ENCODE measurements at places on chromosomes 6 and 20. TPM values are rescaled to one million over a fixed set of nuclear protein-coding genes. Genes with fewer than 3 reads are reported as not detected.

- DNase-seq = no peak
- H3K36me3 ChIP-seq = peaks cover 20% of the 10 kb centered on the region
- H3K4me3 ChIP-seq = no peak overlapping the region
- H3K27me3 ChIP-seq = no peaks in the 10 kb centered on the region
- peaks cover 20% of the 10 kb centered on the region for H3K4me1 ChIP-seq
These were observed 125.3 kb downstream of the FOXO3 start for GRCh38 chr6:108685970-108686369.

- no peak for DNase-seq
- H3K4me1 ChIP-seq = no peaks in the 10 kb centered on the region
- no peak overlapping the region for H3K27ac ChIP-seq
- no peaks in the 10 kb centered on the region for H3K36me3 ChIP-seq
These were observed 49.2 kb downstream of the MRAP2 start for GRCh38 chr6:84082689-84083265.

- H3K27me3 ChIP-seq = no peaks in the 10 kb centered on the region
- peak overlapping the region; percentile 86 for H3K27ac ChIP-seq
- DNase-seq = peak; percentile 85
- peaks cover 21% of the 10 kb centered on the region for H3K4me1 ChIP-seq
- no peaks in the 10 kb centered on the region for H3K36me3 ChIP-seq
These were observed 1.4 kb downstream of the STAU1 start for GRCh38 chr20:49186535-49187329.

- DNase-seq = no peak
- H3K4me1 ChIP-seq = no peaks in the 10 kb centered on the region
- no peaks in the 10 kb centered on the region for H3K36me3 ChIP-seq
- no peak overlapping the region for H3K27ac ChIP-seq
- H3K4me3 ChIP-seq = no peak overlapping the region
These were observed 36.4 kb upstream of the RNF144B start for GRCh38 chr6:18350712-18351111.

GRCh38 chr20:20525756-20526155 is 157.9 kb downstream of the INSM1 start:
- DNase-seq = no peak
- peaks cover 5% of the 10 kb centered on the region for H3K36me3 ChIP-seq
- no peaks in the 10 kb centered on the region for H3K27me3 ChIP-seq
- H3K4me1 ChIP-seq = no peaks in the 10 kb centered on the region

GRCh38 chr20:48626226-48626937 is 201.4 kb downstream of the PREX1 start:
- H3K36me3 ChIP-seq = no peaks in the 10 kb centered on the region
- DNase-seq = peak; percentile 60
- H3K27ac ChIP-seq = peak overlapping the region; percentile 88
- no peaks in the 10 kb centered on the region for H3K27me3 ChIP-seq
- H3K4me3 ChIP-seq = peak overlapping the region; percentile 28
- peaks cover 13% of the 10 kb centered on the region for H3K4me1 ChIP-seq

DNA sequence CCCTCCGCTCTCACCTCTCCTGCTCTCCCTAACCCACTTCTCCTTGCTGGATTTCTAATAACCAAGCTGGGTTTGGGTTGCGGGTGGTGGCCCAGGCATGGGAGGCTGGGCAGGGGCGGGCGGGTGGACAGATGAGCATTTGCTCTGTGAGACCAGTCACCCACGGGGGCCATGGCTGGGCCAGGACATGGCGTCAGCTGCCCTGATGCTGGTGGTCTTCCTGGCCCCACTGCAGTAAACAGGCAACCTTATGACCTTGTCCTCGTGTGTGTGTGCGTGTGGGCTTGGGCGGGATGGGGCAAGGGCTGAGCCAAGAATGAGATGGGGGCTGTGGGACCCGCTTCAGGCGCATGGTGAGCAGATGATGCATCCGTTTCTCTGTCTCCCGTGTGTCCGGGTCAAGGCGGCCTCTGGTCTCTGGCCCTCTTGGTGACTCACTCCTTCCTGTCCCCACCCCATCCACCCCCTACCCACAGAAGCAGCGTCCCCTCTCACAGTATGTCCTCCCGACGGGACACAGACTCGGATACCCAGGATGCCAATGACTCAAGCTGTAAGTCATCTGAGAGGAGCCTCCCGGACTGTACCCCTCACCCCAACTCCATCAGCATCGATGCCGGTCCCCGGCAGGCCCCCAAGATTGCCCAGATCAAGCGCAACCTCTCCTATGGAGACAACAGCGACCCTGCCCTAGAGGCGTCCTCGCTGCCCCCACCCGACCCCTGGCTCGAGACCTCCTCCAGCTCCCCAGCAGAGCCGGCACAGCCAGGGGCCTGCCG is 41.4 kb upstream of the MYL9 start:
- H3K27ac ChIP-seq = no peak overlapping the region
- no peak overlapping the region for H3K4me3 ChIP-seq
- H3K36me3 ChIP-seq = no peaks in the 10 kb centered on the region

DNA sequence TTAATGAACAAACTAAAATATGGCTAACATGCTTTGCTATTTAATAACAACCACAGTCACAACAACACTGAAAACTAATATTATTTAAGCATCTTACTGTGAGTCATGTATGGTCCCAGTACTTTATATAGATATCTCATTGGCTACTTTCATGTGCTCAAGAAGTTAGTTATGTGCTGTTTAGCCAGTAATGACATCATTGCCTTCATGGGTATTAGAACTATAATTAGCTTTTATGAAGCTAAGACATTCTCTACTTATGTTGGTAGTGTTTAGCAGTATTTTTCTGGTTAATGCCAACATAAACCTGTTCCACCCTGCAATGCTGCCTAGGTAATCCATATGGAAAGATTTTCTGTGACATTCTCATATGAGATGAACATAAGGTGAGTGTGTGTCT is 56.1 kb downstream of the ADGRG6 start:
- H3K4me1 ChIP-seq = peaks cover 24% of the 10 kb centered on the region
- no peak for DNase-seq
- no peak overlapping the region for H3K27ac ChIP-seq
- no peaks in the 10 kb centered on the region for H3K36me3 ChIP-seq
- H3K27me3 ChIP-seq = no peaks in the 10 kb centered on the region

DNA sequence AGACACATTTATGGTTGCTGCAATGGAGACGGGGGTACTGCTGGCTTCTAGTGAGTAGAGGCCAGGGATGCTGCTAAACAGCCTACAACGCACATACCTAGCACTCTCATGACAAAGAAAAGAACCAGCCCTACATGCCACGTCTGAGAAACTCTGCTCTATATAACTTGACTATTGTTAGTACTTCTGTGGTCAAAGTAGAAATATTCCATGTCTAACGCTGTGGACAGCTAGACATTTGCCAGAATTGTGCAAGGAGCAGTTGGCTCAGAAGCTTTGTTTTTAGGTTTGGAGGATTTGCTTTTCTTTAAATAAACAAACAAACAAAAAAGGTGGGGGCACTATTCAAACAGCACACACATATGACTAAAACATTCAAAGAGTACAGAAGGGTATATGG is 20.5 kb downstream of the UBE2V1 start:
- peaks cover 83% of the 10 kb centered on the region for H3K36me3 ChIP-seq
- H3K27ac ChIP-seq = peak overlapping the region; percentile 17
- DNase-seq = no peak

- peaks cover 30% of the 10 kb centered on the region for H3K4me1 ChIP-seq
- DNase-seq = no peak
- H3K27ac ChIP-seq = peak overlapping the region; percentile 97
These were observed 573 bp upstream of the IFNGR1 start for GRCh38 chr6:137219664-137220252.

DNA sequence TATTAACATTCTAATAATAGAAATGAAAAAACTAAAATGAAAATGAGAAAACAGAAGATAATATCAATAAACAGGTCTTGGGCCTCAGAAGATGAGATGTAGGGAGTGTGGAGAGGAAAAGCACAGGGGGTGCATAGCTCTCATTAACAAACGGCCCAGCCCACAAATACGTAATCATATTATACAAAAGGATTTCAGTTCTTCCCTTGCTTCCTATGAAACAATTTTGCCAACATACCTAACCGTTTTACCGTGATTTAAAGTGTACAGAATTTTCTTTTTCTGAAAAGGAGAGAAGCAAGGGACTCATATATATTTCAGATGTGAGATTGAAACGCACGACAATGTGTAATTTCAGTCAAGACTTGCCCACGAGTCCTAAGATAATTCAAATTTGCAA is 136.0 kb downstream of the HFE start:
- H3K27me3 ChIP-seq = no peaks in the 10 kb centered on the region
- no peak overlapping the region for H3K27ac ChIP-seq
- H3K36me3 ChIP-seq = no peaks in the 10 kb centered on the region
- DNase-seq = no peak
- H3K4me3 ChIP-seq = no peak overlapping the region
- H3K4me1 ChIP-seq = peaks cover 24% of the 10 kb centered on the region

GRCh38 chr6:6377621-6378020 is 57.2 kb upstream of the F13A1 start:
- H3K4me1 ChIP-seq = no peaks in the 10 kb centered on the region
- DNase-seq = no peak
- H3K4me3 ChIP-seq = no peak overlapping the region

DNA sequence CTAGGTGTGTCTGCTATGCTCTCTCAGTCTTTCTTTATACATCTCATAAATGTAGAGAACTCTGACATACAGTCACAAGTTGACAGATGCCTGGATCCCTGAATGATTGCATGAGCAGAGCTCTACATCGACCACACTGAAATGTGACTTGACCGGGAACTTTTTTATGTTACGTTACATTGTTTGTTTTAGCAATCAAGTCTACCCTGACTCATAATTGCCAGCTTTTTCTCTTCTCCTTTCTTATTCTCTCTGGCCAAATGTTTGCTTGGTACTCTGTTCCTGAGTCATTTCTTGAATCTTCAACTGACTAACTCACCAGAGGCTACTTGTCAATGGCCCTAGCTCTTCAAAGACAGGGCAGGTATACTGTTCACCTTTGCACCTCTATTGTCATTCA is 213.6 kb upstream of the DTNBP1 start:
- H3K4me1 ChIP-seq = peaks cover 18% of the 10 kb centered on the region
- DNase-seq = no peak
- H3K27ac ChIP-seq = no peak overlapping the region
- peaks cover 5% of the 10 kb centered on the region for H3K27me3 ChIP-seq
- no peak overlapping the region for H3K4me3 ChIP-seq

DNA sequence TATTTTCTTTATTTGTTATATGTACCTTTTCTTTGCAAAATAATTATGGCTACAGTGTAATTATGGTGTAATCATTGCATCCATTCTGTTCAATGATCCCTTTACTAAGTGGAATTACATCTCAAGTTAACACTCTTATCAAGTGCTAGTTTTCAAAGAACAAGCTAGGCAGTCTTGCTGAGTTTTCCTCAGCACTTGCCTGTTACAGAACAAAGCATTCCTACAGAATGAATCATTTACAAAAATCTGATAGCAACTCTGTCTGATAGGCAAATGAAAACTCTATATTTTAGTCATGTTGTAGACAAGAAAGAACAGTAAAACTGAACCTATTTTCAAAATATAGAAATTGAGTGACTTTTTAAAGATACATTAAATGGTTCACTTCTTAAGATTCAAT is 109.8 kb upstream of the POU3F2 start:
- H3K4me1 ChIP-seq = no peaks in the 10 kb centered on the region
- H3K27me3 ChIP-seq = peaks cover 16% of the 10 kb centered on the region
- no peak for DNase-seq
- H3K4me3 ChIP-seq = no peak overlapping the region
- H3K36me3 ChIP-seq = no peaks in the 10 kb centered on the region

GRCh38 chr20:10647471-10647870 is 26.3 kb downstream of the JAG1 start:
- no peak overlapping the region for H3K27ac ChIP-seq
- no peak for DNase-seq
- H3K4me1 ChIP-seq = no peaks in the 10 kb centered on the region

DNA sequence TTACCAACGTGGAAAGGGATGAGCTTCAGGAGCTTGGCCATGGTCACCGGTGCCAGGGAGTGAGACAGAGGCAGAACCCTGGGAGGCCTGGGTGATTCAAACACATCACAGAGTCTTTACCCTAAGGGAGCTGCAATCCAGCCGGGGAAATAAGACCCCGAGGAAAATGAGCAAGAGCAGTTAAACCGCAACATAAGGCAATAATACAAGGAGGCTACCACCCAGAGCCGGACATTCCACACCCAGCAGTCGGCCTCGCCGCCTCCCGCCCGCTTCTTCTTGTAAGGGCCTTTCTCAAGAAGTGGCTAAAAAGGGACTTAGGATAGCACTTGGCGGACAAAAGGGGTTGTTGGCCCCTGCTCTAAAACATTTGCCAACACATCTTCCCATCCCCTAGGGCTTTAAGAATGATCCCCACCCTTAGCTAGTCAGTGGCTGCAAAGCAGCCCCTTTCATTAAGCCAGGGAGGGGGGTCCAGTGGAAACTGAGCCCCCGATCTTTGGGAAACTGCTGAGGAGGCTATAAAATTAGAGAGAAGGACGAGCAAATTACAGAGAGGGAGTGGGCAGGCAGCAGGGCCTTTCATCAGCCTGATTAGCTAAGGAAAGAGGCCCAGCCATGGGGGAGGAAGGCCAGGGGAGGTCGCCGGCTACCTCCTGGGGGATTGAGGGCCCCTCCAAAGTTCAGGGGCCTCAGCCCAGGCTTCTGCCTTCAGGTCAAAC is 34.3 kb downstream of the SNX5 start:
- no peak overlapping the region for H3K27ac ChIP-seq
- H3K36me3 ChIP-seq = no peaks in the 10 kb centered on the region
- DNase-seq = no peak
- peaks cover 10% of the 10 kb centered on the region for H3K27me3 ChIP-seq
- H3K4me1 ChIP-seq = peaks cover 2% of the 10 kb centered on the region

GRCh38 chr6:47375426-47375825 is 65.7 kb upstream of the TNFRSF21 start:
- no peak overlapping the region for H3K27ac ChIP-seq
- no peak for DNase-seq
- no peaks in the 10 kb centered on the region for H3K27me3 ChIP-seq
- no peak overlapping the region for H3K4me3 ChIP-seq
- no peaks in the 10 kb centered on the region for H3K36me3 ChIP-seq

DNA sequence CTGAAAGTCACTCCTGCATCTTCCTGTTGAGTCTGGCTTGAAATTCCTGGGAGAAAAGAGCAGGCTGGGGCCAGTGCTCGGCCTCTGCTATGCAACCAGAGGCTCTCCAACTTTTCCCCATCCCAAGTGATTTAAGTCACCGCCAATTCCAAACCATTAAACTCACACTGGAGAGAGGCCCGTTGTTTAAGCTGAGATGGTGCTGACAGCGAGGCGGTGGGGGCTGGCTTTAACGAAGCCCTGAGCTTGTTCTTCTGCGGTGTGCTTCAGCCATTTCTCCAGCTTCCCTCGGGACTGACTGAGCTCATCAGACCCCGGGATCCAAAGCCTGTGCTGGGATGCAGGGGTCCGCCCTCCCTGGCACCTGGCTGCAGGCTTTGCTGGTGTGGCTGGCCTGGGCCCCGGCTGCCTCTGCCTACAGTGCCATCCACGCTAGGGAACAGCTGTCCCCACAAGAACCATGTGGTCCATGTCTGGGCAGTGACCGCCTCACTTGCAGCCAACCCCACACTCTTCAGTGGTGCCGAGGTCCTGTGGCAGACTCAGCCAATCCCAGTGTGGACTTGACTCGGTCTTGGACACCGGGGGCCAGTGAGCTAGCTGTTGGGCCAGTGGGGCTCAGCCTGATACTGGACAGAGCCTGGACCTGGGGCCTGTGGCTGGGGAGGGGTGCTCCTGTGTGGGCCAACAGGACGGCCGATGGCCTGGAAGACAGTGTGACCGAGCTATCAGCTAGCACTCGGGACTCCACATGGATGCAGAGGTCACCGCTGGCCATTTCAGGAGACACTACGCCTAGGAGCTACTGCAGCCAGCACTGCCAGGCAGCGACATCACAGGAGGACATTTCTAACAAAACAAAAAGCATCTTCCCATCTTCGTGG is 21.2 kb downstream of the RAMACL start:
- H3K36me3 ChIP-seq = no peaks in the 10 kb centered on the region
- DNase-seq = no peak

MMS22L gene
- 13.1 TPM for total RNA-seq

BCAS1 gene
- not detected for total RNA-seq

REV3L gene
- 24.3 TPM for total RNA-seq

MCUR1 gene
- total RNA-seq = 12.2 TPM

LTA gene
- 16.2 TPM for total RNA-seq
